ENCODE measurements at places on chromosomes 6 and 20.

DNA sequence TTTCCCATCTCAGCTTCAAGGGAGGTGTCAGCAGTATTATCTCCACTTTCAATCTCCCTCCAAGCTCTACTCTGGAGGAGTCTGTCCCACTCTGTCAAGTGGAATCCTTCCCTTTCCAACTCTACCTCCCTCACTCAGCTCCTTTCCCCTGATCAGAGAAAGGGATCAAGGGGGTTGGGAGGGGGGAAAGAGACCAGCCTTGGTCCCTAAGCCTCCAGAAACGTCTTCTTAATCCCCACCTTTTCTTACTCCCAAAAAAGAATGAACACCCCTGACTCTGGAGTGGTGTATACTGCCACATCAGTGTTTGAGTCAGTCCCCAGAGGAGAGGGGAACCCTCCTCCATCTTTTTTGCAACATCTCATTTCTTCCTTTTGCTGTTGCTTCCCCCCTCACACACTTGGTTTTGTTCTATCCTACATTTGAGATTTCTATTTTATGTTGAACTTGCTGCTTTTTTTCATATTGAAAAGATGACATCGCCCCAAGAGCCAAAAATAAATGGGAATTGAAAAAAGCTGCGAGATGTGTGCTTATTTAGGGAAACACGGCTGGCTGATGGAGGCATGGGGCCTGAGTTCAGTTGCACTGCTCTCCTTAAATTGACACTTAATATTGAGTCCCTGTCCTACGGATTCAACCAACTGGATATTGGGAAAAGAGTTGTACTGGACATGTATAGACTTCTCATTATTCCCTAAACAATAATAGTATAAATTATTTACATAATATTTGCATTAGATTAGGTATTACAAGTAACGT, 4.9 kb downstream of the TUBB start:
- DNase-seq = peak; percentile 46

GRCh38 chr20:11231742-11232648, 558.2 kb upstream of the JAG1 start:
- DNase-seq = no peak

DNA sequence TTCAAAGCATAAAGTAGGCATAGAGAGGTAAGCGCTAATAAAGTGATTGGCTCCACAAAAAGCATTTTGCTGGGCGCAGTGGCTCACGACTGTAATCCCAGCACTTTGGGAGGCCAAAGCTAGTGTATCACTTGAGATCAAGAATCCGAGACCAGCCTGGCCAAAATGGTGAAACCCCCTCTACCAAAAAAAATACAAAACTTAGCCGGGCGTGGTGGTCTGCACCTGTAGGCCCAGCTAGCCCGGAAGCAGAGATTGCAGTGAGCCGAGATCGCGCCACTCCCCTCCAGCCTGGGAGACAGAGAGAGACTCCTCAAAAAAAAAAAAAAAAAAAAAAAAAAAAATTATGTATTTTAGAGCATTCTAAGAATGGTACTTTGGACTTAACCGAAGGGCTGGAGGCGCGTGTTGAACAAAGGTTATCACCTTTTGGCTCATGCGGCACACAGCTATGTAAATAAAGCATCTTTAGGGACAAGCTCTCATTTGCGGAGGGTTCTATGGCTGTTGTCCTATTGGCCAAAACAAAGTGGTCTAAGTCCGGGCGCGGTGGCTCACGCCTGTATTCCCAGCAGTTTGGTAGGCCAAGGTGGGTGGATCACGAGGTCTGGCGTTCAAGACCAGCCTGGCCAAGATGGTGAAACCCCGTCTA, 17.4 kb downstream of the HFE start:
- DNase-seq = peak; percentile 45

DNA sequence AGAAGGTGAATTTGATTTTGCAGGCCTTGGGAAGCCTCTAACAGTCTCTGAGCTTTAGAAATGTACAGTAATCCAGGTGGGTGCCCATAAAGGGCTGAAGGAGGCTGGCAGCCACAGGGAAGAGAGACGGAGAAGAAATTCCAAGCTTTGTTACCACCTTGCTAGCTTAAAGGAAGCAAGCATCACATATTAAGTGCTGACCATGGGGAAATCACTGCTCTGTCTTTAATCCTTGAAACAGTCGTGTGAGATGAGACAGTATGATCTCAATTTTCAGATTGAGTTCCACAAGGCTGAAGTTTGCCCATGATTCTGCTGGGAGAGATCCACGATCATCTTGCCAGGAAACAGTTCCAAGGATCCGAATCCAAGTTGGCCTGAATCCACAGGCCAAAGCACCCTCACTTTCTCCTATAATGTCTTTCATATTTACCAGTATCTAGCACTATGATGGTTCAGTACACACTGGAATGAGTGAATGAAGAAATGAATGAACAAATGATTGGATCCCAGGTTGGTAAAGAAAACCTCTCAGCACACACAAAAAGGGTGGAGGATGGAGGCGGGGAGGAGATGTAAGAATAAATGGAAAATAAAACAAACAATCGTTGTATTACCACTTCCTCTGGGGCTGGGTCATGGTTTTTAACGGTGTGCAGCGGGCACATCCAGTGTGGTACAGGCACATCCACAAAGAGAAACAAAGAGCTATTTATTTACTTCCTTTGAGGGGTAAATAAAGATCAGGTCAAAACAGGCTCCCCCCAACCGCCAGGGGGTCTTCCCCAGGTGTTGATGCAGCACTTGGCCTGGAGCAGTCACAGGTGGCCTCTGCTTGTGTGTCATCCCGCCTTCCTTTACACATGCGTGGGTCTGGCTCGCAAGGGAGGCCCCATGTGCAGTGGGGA, 28.2 kb upstream of the TAF8 start:
- no peak for DNase-seq

DNA sequence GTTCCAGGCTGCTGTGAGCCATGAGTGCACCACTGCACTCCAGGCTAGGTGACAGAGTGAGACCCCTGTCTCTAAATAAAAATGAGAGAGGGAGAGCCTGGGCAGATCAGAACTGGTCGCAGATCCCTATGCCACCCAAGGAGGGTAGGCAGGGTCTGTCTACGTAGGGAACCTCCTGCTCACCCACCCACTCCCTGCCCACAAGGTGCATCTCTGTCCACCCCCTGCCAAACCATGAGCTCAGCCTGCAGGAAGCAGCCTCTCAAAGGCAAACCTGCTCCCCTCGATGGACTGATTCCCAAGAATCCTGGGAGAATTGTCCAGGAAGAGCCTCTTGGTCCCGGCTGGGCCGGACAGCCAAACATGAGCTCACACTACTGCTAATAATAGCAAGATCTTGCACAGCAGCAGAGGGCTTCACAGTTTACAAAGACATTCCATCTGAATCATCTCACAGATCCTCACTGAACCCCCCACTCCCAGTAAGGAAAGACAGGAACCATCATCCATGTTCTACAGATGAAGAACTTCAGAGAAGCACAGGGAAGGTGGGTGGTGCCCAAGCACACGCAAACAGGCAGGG, 27.8 kb upstream of the TLDC2 start:
- peak; percentile 94 for DNase-seq

- no peak for DNase-seq
Measured at GRCh38 chr20:17490501-17490900, 40.7 kb downstream of the BFSP1 start.

DNA sequence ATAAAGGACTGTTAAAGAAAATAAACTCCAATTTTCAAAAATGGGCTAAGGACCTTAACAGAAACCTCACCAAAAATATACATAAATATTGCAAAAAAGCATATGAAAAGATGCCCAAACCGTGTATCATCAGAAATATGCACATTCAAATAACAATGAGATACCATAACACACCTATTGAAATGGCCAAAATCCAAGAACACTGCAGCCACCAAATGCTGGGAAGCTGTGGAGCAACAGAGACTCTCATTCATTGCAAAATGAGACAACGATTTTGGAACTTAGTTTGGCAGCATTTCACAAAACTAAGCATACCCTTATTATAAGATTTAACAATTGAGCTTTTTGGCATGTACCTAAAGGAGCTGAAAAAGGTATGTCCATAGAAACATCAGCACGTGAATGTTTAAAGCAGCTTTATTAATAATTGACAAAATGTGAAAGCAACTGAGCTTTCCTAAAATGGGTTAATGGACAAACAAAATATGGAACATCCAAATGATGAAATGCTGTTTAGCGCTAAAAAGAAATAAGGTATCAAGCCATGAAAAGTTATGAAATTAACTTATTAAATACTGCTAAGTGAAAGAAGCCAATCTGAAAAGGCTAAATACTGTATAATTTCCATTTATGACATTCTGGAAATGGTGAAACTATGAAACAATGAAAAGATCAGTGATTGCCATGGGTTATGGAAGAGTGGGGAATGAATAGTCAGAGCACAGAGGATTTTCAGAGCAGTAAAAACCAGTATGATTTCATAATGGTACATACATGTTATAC, 592.6 kb upstream of the ADGRB3 start:
- no peak for DNase-seq

DNA sequence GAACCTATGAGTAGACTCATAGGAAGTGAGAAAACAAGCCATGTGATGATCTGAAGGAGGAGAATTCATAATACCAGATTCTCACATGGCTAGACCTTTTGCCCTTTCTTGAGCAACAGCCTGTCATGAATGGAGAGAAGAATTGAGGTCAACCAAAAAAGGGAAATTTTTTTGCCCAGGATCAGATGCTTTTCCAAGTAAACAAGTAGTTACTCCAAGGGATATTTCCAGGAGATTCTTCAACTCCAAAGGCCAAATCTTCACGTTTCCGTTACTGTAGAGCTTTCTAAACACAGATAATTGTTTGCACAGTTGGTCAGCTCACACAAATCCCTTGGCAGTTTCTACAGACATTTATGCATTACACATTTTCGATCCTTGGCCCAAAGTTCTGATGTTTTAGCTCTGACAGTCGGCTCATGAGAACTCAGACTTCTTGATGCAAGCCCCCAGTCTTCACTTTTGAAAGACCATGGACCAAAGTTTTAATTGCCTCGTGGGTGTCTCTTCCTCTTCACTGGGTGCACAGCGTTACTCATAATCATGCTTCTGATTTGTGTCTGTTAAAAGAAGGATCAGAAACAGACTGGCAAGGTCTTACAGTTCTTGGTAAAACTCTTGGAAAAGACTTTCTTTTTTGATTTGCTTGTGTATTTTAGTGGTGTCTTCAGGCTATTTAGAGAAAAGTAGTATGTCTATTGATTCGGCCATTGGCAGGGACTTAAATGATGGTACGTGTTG, 115.0 kb downstream of the TSHZ2 start:
- DNase-seq = no peak

- no peak for DNase-seq
Measured at GRCh38 chr20:46277602-46278001, 30.7 kb downstream of the CDH22 start.

DNA sequence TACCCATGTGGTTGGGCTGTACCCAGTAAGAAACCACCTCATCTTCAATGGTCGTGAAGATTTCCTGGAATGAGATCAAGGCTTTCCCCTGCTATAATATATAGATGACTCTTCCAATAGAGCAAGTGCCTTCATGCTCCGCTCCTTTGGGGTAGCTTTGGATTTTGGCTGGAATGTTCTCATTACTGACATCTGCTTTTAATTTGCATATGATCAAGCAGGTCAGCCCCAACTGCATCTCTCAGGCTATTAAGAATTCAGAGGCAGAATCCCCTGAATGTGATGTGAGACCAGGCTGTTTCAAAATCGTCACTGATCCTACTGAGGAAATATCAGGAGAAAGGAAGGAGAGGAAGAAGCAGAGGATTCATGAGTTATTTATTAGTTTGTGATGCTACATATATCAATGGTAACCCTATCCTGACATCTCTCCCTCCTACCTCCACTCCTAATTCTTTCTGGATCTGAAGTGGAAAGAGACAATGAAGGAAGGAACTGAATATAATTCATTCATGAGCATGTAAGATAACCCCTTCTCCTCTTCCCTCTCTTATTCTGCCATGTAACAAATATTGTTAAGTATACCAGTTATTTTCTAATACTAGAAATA, 47.6 kb upstream of the FUCA2 start:
- DNase-seq = no peak

- DNase-seq = no peak
Measured at GRCh38 chr6:160979061-160979708, 12.4 kb upstream of the MAP3K4 start.

DNA sequence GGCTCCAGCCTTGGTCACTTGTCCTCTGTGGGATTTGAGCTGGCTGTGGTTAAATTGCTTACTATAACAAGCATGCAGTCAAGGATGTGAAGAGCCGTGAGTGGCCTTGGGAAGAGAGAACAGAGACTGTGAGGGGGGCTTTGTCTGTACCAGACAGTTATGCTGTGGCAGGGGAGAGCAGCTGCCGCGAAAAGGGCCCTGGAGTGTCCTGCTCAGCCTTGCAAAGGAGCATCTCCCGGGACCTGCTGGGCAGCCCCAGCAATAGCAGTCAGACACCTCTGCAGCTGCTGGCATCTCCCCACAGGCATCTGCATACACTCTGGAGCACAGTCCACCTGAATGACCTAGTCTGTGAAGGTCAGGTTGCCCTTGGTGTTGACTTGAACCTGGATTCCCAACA, 6.3 kb downstream of the EBF4 start:
- no peak for DNase-seq

GRCh38 chr6:137926207-137926731, 59.2 kb downstream of the TNFAIP3 start:
- DNase-seq = peak; percentile 85

GRCh38 chr20:50186151-50186885, 4.3 kb upstream of the CEBPB start:
- DNase-seq = peak; percentile 92

- no peak for DNase-seq
Measured at GRCh38 chr20:59352541-59352940, 52.1 kb downstream of the EDN3 start.

DNA sequence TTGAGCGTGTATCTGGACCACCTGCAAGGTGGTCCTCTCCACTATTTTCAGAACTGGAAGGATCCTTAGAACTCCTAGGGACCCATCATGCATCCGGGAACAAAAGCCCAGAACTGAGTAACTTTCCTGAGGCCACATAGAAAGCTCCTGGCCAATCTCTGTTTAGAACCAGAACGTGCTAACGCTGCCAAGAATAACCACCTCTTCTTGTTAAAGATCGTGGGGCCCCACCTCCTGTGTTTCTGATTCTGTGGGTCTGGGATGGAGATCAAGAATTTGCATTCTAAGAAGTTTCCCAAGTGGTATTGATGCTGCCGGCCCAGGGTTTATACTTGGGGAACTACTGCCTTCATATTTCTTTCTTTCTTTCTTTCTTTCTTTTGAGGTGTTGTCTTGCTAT, 13.3 kb downstream of the CD40 start:
- no peak for DNase-seq

DNA sequence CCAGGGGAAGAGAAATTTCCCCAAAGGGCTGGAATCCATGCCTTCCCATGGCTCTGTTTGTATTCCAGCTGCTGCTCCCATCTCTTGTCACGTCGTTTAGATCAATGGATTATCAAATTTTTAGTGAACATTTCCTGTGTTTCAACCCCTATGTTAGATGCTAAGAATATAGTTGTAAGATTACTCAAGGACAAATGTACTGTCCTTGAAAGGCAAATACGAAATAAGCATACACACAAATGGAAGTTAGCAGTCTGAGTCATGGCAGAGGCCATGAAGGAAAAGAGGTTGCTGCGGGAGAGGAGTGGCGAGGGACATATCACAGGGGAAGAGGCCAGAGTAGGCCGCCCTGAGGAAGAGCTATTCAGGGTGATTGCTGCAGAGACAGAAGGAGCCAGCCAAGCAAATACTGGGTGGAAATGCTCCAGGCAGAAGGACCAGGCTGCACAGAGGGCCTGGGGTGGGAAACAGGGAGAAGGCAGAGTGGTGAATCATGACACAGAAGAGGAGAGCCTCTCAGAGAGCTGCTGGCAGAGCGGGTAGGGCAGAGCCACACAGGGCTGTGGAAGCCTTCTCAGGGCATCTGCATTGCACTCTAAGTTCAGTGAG, 219.2 kb upstream of the LRFN2 start:
- DNase-seq = peak; percentile 18

Measured in ELR (cell line).